RPMI7951 (cell line): ENCODE measurements at places on chromosomes 3 and 15. TPM values are rescaled to one million over a fixed set of nuclear protein-coding genes. Genes with fewer than 3 reads are reported as not detected.

HTR3E gene
- not detected in 2 replicates for total RNA-seq

SLC9C1 gene
- not detected in 2 replicates for total RNA-seq

SOX2 gene
- total RNA-seq, result 0.88 and 0.96 TPM in 2 replicates

RYR3 gene
- total RNA-seq, result under 0.01 TPM in 1 of 2 replicates, not detected in the other

NGLY1 gene
- 50.9 and 52.5 TPM in 2 replicates for total RNA-seq

CIB1 gene
- total RNA-seq, result 86.9 and 92.3 TPM in 2 replicates

CRELD1 gene
- total RNA-seq, result 32.1 and 38.9 TPM in 2 replicates

C3orf49 gene
- not detected in 2 replicates for total RNA-seq

CRABP1 gene
- 0.29 TPM in 1 of 2 replicates, not detected in the other for total RNA-seq

DUOXA1 gene
- not detected in 2 replicates for total RNA-seq

CHRM5 gene
- total RNA-seq, result not detected in 2 replicates

UNC13C gene
- not detected in 2 replicates for total RNA-seq

FMN1 gene
- total RNA-seq, result 5.0 and 5.8 TPM in 2 replicates

LMOD3 gene
- total RNA-seq, result not detected in 2 replicates

GNAT1 gene
- total RNA-seq, result not detected in 2 replicates

RBP2 gene
- total RNA-seq, result not detected in 2 replicates

RPP25 gene
- total RNA-seq, result 9.7 and 14.9 TPM in 2 replicates

GOLGA6L7 gene
- total RNA-seq, result not detected in 2 replicates

MED12L gene
- total RNA-seq, result 0.10 and 0.12 TPM in 2 replicates

CDCP1 gene
- total RNA-seq, result 75.6 and 78.0 TPM in 2 replicates

CPEB1 gene
- 6.1 and 12.1 TPM in 2 replicates for total RNA-seq

ASB14 gene
- not detected in 2 replicates for total RNA-seq

TMC3 gene
- total RNA-seq, result not detected in 2 replicates

RPL15 gene
- total RNA-seq, result 2,807 and 3,262 TPM in 2 replicates

MOBP gene
- total RNA-seq, result not detected in 2 replicates

POLQ gene
- 9.9 and 10.9 TPM in 2 replicates for total RNA-seq

PLA2G4D gene
- not detected in 2 replicates for total RNA-seq

PLSCR5 gene
- total RNA-seq, result not detected in 2 replicates
